ENCODE measurements at places on chromosomes 4 and X. TPM values are rescaled to one million over a fixed set of nuclear protein-coding genes. Genes with fewer than 3 reads are reported as not detected.

DNA sequence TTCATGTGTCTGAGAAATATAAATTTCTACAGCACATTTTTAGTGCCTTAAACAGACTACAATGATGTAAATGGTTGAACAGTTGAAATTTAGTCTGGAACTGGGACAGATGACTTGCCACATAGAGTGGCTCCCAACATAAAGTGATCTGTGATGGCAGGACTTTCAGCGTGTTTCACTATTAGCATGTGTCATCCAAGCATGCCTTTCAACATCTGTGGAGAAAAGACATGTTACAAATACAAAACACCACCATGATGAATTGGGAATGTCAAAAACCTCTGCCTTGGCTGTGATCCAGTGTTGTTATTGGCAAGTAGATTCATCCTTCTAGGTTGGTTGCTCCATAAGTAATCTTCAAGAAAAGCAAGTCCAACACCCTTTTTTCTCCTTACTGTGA lies 348.7 kb downstream of the MAPK10 start:
- DNase-seq, result no peak

DNA sequence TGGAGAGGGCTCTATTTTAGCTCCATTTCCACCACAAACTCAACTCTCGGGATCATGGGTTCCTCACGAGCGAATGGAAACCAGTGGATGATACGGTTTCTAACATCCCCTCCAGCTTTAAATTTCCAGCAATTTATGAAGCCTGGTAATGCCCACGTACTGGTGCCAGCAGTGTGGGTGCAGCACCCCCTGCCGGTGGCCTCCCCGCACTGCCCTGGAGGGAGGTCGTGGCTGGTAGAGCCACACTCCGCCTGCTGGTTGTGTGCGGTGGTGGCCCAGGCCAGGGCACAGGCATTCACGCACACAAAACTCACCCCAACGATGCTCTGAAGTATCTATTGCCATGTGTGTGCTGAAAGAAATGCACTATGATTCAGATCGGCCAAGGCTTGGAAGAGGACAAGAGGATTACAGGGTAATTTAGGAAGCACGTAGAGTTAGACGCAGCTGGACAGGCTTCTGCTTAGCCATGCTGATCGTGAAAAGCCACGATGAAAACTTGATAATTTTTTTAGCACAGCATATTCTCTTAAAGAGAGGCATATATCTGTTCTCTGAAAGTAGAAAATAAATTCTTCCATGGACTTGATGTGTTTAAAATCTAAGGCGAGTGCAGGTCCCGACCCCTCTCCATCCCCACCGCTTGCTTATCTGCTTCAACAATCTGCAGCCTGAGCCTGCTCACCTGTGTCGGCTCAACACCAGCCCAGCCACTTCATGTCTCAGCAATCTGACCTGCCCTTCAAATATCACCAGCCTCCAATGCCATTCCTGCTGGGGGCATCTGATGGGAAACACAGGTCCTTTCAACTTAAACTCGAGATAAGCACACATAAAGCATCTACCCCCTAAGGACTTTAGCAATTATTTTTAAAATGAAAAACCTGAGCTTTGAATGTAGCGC lies 59.1 kb downstream of the SCD5 start:
- DNase-seq, result peak; percentile 93

GRCh38 chr4:174118171-174118570 lies 165.3 kb downstream of the FBXO8 start:
- DNase-seq, result no peak

BEX5 gene
- total RNA-seq, result 6.3 TPM

SYP gene
- 69.3 TPM for total RNA-seq

CISD2 gene
- total RNA-seq, result 33.8 TPM

ZNF141 gene
- 37.8 TPM for total RNA-seq

GRCh38 chr4:89256203-89256800 lies 51.3 kb downstream of the GPRIN3 start:
- DNase-seq, result no peak

DNA sequence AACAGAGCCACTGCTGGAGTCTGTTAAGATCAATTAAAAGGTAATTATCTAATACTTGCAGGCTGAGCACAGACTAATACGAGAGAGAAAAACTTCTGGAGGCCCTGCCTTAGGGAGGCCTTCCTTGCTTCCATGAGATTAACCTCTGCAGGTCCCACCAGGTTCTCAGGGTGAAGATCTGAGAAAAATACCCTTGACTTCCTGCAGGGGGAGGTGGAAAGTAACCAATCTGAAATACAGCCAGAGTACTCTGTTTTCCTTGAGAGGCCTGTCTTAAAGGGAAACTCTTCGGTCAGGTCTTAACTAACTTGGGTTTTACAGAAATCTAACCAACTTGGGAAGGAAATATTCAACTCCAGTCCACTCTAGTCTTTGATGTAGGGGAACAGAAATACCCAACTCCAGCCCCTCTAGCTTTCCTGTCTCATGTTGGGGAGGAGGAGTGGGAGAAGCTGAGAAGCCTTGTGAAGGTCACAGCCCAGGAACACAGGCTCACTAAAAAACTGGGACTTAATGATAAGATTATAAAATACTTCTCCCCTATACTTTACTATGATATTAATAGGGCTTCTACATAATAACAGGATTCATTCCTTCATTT lies 77.1 kb downstream of the TBCK start:
- no peak for DNase-seq

- no peak for DNase-seq
Measured at GRCh38 chrX:44382871-44383270, 39.4 kb upstream of the EFHC2 start.

ACOT9 gene
- total RNA-seq, result 56.3 TPM

DNA sequence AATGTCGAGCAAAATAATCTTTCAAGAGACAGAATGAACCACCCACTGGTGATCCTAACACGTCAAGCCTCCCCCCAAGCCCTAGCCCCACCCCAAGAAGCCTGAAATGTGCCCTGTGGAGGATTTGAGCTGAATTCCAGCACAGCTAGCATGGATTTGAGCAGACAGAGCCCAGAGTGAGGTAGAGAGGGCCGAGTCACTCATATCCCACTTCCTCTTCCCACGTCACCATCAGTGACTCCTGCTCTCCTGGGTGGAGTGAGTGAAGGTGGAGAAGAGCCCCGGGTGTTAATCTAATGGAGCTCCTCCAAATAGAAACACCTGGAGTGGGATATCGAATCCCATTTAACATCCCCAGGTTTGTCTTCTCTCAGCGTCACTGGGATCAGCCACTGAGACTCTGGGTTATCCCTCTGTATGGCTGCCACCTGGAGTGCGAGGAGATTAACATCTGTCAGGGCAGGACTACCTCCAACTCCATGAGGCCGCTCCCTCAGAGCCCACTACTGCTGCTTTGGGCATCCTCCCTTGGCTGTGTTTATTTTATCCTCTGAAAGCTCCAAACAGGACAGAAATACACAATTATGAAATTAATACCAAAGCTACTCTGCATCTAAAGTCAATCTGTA lies 136.6 kb downstream of the NWD2 start:
- no peak for DNase-seq

MAB21L2 gene
- total RNA-seq, result not detected

UGT2B10 gene
- not detected for total RNA-seq

DNA sequence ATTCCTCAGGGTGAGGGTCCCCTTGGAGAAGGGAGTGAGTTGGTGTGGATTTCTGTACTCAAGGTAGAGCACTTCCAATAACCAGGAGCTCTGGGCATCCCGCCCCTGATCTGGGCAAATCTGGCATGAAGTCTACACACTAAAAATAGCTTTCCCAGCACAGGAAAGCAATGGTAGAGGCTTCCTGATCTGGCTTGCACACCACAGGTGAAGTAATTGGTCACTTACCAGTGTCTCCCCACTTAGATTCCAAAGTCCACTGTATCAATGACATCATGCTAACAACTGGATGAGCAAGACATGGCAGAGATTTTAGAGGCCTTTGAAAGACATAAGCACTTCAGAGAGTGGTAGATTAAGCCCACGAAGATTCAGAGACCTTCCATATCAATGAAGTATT lies 17.8 kb upstream of the IDS start:
- DNase-seq, result no peak

DNA sequence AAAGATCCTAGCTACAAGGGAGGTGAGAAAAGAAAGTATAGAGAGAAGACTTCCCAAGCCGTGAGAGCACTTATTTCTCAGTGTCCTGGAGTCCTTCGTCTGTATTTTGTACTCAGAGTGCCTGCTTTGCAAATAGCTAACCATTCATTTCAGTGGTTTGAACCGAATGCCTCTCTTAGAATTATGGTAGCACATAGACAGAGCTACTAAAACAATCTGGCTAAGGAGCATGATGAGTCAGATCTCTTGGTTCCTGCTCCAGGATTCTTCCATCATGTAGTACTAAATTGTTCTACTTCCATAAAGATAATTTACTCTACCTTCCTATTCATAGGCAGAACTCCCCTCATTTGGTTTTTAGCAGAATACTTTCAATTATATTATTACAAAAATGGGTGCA lies 946.6 kb downstream of the STIM2 start:
- no peak for DNase-seq

ZNF674 gene
- 2.3 TPM for total RNA-seq

DNA sequence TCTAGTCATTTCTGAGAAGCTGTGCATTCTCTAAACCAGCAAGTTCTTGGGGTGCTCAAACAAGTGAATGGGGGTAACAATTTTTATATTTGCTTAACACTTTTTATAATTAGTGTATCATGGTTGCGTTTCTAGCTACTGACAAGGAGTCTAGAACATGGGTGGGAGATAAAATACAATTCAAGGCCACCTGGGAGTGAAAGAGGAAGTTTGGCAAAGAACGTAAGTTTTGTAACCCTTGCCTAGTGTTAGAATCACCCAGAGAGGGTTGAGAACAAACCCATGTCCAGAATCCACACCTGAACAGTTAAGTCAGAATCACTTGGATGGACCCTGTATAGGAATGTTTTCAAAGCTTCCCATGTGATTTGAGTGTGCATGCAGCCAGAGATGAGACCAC lies 92.7 kb downstream of the AFF2 start:
- no peak for DNase-seq

DNA sequence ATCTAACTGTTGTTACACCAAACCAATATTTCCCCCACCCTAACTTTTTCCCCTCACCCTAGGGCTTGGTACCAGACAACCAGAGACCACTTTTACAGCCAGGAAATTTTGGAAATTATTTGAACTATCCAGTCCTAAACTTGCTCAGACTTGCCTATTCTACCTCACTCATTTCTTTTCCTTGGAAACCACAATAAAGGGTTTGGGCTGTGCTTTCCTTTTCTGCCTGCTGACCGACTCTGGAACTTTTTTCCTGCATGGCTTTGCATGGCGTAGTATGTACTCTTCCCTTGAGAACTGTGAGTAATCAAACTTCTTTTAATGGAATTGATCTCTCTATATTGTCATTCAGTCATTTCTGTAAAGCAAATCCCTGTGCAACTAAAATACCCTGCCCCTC lies 516.5 kb upstream of the FTHL17 start:
- no peak for DNase-seq

HPSE gene
- total RNA-seq, result 13.1 TPM

DNA sequence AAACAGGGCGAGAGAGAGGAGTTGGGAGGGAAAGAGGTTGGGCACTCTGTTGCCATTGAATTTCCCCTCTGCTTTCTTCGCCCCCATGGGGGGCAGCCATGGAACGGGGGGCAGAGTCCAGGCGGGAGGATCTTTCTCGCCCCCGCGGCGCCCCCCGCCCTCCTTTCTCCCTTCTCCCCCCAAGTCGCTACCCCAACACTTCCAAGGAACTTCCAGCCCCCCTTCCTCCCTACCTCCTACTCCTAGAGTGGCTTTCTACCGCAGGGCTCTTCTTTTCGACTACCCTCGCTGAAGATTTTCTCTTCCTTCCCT lies 594 bp upstream of the STAG2 start:
- DNase-seq, result no peak

DNA sequence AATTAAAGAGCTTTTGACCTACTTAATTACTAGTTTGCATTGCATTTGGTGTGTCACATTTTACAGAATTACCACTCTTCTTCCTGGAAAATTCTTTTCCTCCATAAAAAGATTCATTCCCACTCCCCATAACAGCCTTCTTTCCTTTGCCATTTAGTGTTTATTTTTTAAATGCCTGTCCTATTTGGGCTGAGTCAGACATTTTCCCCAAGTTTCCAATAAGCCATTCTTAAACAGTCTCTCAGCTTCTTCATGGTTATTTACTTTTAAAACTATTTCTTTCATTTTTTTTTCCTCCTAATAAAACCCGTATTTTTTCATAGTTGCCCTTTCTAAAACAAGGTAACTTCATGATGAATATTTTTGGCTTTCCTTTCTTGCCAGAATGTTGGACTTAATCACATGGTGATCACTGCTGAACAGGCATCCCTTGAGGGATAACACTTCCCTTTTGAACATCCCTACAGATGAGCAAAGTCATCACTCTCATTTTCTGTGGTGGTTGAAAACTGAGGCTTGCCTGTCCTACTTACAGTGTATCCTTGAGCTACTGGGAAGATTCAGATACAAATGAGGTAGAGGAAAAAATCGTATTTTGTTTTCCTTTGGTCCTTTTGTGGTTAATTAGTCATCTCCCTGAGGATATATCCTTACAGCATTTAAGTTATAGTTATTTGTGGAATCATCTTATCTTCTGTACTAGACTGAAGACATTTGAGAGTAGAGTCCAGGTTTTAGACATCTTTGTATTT lies 520.5 kb upstream of the NR3C2 start:
- DNase-seq, result no peak

- no peak for DNase-seq
Measured at GRCh38 chrX:74246524-74246923, 57.5 kb upstream of the ZCCHC13 start.

- peak; percentile 35 for DNase-seq
Measured at GRCh38 chr4:38857354-38858096, 908 bp upstream of the TLR6 start.

DNA sequence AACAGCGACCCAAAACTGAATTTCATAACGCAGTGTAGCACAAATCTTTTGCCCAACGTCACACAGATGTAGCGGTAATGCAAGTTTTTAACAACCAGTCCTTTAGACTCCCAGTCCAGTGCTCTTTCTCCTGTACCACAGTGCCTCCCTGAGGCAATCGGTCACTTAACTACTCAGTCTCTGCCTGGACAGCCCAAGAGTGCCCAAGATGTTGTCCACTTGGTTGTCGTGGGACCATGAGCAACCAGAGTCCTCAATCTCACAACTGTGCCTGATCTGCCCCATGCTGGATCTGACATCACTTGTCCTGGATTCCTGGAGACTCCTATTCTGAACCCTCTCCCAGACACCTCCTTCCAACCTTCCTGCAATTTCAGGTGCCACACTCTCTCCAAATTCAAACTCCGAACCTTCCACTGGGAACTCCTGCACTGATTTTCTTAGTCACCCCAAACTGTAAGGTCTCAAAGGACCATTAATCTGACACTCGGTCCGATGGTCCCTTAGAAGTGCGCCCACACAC lies 702 bp downstream of the MMGT1 start:
- DNase-seq, result no peak

CT45A2 gene
- total RNA-seq, result not detected

DNA sequence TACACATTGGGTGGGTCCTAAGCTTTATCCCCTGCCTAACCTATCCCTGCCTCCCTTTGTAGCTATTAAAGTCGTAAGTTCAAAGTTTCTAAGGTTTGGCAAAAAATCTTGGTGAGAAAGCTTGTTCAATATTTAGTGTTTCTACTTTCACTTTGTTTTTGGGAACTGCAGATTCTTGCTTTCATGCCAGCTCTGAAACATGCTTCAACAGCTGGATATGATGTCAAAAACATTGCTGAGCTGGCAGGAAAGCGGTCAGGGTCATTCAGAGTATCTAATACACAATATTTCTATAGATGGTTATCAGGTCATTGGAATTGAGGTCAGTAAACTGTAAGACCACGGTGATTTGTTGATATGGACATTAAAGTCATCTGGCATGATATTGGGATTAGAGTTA lies 19.7 kb downstream of the CENPI start:
- no peak for DNase-seq

- DNase-seq, result no peak
Measured at GRCh38 chr4:183297675-183298074, 22.4 kb downstream of the CLDN22 start.
